ENCODE measurements at places on chromosomes 6 and 20.
A peak's percentile ranks its signal among the peaks of the same experiment; 100 is the strongest.

- no peak for DNase-seq
Observed at GRCh38 chr20:6157345-6157744, 34.5 kb upstream of the FERMT1 start.

DNA sequence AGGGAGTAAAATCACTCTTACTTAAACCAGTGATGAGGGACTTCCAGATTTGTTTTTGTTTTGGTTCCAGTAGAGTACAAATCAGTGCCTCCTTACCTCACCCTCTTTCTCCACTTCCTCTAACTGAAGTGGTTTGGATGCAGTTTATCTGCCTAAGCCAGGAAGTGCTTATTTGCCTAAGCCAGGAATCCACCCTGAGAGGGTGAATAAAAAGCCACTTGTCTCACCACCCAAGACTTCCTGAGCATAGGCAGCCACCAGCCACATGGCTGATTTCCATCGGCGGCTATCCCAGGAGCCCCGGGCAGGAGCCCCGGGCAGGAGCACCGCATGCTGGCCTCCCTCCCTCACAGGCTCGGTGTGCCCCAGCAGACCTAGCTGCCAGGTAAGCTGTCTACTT is 12.0 kb downstream of the LRP11 start:
- no peak for DNase-seq

- no peak for DNase-seq
Observed at GRCh38 chr20:15599961-15600360, 973.3 kb downstream of the KIF16B start.

DNA sequence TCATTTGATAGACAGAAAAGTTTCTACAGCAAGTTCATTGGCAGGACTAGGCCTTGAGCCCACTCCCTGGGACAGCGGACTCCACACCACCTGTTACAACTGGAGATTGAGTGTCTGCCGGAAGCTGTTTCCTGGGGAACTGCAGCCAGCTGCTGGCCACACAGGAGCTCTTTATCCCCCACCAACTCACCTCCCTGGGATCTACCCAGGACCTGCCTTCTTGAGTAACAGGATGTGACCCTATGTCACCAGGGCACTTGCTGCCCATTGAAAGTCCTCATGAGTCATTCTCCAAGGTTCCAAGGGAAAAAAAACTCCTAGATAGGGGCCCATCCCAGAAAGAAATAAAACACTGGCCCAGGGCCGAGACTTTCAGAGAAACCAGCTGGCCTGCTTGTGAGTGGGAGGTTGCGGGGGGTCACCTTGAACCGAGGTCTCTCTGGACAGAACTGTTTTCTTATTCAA is 37.4 kb upstream of the SLC9A8 start:
- peak; percentile 24 for DNase-seq

- peak; percentile 94 for DNase-seq
Observed at GRCh38 chr6:30614843-30615218, 2.2 kb downstream of the PPP1R10 start.

- DNase-seq: no peak
Observed at GRCh38 chr6:12022953-12023388, 10.9 kb downstream of the HIVEP1 start.

- DNase-seq: no peak
Observed at GRCh38 chr20:46438156-46438750, 31.8 kb upstream of the ELMO2 start.

DNA sequence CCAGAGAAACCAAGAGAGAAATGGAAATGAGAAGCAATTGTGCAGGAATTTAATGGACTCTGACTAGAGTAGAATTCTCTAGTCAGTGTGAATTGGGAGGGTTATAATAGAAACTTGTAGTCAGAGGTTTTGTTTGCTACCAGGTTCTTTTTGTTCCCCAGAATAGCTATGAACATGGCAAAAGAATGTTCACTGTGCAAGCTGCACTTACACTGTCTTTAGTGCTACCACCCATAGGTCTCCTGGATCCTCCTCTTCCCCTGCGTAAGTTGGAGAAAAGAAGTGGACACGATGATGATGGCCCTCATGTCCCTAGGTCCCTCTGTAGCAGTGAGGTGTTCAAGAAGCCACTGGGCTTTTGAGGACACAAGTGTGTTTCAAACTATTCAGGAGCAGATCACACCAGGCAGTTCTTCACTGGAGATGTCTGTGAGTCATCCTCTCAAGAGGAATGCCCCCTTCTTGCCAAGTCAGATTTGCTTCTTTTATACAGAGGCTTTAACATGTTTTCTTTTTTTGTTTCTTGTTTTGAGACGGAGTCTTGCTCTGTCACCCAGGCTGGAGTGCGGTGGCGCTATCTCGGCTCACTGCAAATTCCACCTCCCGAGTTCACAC is 47.6 kb upstream of the SMIM8 start:
- peak; percentile 31 for DNase-seq

GRCh38 chr6:31091680-31092079 is 20.7 kb downstream of the C6orf15 start:
- no peak for DNase-seq

DNA sequence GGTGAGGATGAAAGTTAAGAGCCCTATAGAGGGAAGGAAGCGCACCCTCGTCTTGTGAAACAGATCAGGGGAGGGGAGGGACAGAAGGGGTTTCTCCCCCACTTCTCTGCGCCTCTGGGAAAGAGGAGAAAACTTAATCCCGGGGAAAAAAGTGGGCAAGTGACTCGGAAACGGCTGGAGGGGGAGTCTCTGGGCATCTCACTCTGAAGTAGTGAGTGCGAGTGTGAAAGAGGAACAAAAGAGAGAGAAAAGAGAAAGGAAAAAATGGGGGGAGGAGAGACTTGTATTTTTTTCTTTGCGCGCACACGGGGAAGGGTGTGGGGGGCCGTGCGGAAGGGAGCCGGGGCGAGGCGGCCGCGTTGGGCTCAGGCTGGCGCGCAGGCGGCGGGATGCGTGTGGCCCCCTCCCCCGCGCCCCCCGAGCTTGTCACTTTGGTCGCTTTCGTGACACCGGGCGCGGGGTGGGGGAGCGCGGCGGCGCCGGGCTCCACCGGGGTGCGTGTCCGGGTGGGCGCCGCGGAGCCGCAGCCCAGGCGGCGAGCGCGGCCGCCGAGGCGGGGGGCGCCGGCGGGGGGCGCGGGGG is 454 bp downstream of the L3MBTL3 start:
- DNase-seq: no peak

DNA sequence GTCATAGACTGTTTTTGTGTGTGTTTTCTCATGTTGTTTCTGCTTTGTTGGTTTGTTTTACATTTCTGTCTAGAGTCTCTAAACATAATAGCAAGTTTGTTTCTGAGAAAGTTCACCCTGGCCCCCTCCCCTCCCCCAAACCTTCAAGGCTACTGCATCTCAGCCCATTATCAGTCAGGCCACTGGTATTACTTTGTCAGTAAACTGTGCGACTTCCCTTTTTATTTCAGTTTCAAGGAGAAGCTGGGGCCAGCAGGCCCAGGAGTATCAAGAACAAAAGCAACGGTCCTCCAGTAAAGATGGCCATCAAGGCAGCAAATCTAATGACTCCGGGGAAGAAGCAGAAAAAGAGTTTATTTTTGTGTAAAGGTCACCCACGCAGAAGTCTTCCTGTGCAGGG is 32.8 kb upstream of the SCGN start:
- no peak for DNase-seq

DNA sequence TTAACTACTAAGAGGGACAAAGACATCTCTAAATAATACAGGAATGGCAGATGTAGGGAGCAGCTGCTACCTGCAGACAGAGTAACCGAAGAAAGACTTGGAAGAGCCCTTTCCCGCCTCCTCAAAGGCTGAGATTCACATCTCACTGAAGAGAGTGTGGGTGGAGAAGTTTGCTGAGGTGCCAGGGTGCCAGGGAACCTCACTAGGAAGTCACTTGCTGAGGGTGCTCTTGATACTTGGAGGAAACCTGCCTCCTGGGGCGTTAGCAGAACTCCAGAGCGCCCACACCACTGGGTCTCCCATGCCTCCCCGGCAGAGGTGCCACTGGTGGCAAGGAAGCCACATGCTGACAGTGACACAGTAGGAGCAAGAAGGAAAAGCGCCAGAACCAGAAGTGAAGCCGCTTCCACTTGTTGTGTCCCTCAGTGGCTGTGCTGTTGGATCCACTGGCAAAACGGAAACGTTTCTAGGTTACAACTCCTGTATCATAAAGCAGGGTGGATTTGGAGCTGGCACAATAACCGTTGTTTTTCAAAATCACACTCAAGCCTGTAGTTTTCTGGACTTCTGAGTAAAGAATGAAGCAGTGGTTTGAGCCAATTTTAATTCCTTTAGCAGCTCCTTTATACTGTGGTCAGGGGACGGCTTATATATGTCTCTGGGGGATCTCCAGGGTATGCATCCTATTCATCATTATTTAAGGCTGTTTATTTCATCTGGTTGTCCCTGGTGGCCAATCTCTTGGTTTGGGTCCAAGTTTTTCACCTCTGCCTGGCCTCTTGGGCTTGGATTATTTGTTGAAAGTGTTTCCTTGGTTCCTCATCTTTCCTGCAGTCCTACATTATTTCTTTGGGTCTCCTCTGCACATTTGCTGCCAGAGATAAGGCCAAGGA is 64.5 kb downstream of the CDC5L start:
- no peak for DNase-seq

DNA sequence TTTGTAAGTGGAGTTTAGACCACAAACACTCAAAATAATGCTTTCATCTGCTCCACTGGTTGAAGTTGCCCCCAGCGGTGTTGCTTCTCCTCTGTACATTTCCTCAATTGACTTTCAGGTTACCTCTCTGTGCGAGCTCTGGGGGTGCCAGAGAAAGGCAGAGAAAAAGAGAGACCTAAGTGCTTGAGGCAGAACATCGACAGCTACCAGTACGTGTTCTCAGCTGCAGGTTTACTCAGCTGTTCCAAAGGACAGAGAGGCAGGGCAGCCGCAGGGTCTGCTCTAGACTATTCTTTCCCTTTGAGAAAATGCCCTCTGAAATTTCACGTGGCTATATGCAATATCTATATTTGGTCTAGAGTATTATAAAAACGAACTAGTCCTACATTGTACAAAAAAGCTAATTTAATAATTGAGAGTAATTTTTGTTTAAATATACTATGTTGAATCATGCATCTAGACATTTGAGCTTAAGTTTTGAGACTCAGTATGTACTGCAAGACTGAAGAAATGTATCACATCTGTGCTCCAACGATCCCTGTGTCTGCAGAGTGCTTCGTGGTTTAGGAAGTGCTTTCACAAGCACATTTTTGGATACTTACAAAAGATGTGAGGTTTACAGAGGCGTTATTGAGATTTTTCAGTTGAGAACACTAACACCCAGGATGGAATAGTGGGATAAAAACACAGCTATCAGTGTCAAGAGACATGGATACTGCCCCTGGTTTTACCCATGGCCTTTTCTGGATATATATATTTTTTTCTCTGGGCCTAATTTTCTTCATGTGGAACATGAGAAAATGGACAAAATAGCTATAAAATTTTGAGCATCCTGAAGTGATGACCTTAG is 453.6 kb upstream of the FLRT3 start:
- peak; percentile 39 for DNase-seq

DNA sequence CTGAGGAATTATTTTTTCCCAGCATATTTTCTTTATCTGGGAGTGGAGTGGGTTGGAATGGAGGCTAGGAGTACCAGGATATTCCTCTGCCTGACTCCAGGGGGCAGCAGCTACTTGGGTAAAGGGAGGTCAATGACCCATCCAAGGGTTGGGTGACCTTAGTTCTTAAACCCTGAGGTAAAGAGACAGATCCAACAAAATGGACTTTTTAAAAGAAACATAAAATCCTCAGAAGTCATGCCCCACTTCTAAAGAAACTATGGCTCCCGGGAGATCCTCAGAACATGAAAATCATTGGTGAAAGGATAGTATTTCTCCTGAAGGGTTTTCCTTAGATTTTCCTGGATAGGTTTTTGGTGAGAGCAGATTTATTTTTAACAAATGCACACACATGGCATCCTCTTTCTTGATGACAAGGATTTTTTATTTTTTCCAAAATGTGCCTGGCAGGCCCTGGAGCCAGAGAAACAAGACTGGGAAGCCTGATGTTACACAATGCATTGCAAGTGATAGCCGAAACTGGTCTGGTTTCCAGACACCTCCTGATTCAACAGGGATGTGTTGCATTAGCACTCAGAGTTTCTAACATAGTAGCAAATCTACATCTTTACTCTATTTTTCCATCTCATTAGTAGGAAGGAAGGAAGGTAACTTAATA is 240.9 kb upstream of the BTBD3 start:
- DNase-seq: no peak

DNA sequence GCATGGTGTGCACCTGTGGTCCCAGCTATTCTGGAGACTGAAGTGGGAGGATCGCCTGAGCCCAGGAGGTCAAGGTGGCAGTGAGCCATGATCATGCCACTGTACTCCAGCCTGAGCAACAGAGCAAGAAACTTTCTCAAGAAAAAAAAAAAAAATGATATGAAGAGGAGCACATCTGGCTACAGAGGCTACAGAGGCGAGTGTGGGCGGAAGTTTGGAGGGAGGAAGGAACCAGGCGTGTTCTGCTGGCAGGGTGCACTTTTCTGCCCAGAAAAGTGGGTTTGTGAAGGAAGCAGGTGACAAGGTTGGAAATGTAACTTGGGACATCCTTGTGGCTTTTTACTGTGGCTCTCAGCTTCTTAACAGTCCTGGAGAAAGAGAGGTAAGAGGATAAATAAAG is 96.7 kb downstream of the SNX5 start:
- DNase-seq: no peak

DNA sequence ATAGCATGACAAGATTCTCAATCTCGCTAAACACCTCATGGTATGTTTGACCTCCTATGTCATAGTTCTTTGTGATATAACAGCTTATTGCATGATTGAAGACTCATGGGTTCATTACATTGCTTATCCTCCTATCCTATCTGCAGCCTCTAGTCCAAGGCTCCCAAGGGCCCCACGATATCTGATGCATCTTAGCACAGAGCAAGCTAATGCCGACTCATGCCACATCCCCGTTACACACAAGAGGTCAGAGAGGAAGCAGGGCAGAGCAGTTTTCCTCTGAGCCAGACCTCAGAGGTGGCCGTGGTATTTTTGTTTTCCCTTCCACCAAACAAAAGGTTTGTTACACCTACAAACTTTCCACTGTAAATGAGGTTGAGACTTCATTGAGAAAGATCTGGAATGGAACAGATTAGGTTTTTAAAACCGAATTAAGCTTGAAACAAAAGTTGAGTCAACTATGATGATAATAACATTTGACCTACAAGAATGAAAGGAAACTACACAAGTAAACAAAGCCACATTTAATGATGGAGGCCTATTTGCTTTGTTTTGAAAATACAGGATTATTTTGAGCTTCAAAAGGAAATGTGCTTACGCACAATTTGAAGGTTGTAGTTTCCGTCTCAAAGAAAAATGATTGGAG is 133.9 kb upstream of the MYLIP start:
- DNase-seq: no peak
